H9 (cell line): ENCODE measurements at places on chromosomes 6 and 20.

DNA sequence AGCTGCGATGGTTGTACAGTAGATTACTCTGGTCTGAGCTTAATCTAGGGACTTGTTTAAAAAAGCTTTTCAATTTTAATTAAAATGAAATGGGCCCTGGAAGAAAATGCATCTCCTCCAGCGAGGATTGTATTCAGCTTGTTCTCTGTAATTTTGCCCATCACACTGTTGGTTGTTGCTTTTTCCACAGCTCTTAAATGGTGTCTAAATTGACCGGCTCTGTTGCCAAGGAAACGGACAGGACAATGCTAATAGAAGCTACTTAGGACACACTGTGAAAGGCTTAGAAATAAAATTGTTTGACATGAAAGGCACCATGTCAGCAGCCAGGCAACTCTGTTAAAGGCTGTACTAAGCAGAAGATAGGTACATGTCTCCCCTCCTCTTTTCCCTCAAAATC is 116.7 kb upstream of the NRSN1 start:
- DNase-seq, result no peak

- no peak for DNase-seq
Observed at GRCh38 chr6:141965016-141965545, 167.6 kb upstream of the GJE1 start.

- DNase-seq, result no peak
Observed at GRCh38 chr20:7695635-7696034, 244.6 kb downstream of the HAO1 start.

DNA sequence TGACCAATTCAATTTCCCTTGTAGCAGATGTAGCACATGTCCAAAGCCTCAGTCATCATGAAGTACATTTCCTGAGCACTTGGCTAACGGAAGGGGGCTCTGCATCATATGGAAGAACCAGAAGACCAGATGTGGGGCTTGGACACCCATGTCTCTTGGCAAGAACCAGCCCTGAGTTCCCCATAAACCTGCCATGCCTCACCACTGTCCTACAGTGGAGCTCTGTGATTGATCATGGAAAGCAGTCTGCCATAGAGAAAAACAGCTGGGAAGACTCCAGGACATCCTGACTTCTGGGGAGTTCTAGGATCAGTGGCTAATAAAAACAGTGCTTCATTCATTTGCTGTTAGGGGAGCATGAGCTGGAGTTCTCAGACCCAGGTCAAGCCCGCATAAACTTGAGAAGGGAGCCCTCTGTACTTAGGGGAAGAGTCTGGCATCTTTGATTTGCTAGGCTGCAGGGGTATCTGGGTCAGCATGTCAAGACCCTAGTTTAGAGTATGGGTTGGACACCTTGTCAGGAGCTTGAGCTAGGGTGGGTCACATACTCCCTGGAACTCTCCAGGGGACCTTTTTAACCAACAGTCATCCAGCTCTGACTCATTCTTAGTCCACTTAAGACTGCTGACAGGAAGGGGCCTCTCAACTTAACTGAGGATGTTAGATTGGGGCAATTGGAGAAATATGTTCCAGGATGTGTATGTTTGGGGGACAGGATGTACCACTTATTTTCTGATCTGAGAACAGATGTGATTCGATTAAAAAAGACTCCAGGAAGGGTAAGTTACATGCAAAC is 26.3 kb upstream of the TRAM2 start:
- DNase-seq, result no peak

GRCh38 chr20:51380401-51381385 is 161.8 kb downstream of the NFATC2 start:
- DNase-seq, result no peak

- no peak for DNase-seq
Observed at GRCh38 chr6:48747040-48747439, 636.0 kb upstream of the PTCHD4 start.

DNA sequence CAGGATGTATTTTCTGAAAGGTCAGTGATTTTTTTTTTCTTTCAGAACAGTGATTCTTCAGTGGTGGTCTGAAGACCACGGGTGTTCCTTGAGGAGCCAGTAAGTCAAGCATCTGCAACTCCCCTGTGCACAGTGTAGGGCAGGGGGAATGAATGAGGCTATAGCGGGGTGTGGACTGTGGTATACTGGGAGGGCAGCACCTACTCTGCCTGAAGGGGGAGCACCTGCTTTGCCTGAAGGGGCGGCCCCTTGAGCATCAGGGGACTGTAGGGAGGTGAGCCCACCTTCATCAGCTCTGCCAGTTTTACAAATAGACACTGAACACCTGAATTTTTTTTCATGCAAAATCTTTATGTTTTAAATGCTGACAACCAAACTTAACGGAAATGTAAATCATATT is 77.5 kb upstream of the RIPOR2 start:
- no peak for DNase-seq

DNA sequence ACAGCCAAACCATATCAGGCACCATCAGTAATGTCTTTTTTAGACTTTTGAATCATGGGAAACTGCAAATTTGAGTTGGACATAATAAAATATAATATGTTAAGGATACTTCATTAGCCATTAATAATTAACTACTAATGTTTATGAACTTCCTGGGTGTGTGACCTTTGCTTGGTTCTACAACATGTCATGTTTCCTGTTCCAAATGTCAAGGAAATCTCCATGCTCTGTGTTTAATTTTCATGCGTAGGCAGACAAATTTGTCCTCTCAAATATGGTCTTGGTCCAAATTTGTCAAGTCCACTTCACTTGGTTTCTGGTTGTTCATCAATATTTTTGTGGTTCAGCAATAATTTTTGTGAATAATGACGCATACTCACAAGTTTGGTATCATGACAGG is 410.5 kb downstream of the BMP2 start:
- no peak for DNase-seq

GRCh38 chr6:135854799-135855198 is 3.3 kb downstream of the PDE7B start:
- no peak for DNase-seq

- DNase-seq, result no peak
Observed at GRCh38 chr6:48973491-48973890, 489.6 kb downstream of the MMUT start.

DNA sequence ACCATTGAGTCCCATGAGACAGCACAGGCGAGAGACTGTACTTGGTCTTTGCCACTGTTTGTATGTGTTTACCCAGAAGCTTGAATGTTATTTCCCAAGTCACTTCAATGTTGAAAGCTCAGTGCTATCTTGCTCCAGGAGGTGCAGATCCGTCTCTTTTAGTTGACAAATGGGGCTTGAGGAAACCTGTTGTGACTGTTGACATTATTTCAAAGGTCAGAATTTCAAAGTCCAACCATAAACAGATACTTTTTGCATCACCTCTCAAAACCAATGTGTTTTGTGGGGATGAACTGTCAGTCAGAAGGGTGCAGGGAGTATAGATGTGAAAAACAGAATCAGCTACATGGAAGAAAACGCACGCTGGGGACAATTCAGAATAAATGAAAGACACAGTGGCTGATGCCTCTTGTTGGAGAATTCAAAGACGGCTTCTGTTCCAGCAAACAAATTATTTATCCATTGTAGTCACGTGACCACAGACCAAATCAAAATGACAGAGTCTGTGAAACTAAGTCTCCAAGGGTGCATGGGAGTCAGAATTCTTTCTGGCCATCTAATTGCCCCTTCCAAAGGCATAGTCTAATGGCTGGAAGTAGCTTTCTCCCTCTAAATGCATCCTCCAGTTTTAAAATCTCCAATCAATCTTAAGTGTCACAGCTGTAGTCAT is 83.7 kb downstream of the MYLK4 start:
- DNase-seq, result no peak
